ENCODE measurements at places on chromosomes 2 and 18.

DNA sequence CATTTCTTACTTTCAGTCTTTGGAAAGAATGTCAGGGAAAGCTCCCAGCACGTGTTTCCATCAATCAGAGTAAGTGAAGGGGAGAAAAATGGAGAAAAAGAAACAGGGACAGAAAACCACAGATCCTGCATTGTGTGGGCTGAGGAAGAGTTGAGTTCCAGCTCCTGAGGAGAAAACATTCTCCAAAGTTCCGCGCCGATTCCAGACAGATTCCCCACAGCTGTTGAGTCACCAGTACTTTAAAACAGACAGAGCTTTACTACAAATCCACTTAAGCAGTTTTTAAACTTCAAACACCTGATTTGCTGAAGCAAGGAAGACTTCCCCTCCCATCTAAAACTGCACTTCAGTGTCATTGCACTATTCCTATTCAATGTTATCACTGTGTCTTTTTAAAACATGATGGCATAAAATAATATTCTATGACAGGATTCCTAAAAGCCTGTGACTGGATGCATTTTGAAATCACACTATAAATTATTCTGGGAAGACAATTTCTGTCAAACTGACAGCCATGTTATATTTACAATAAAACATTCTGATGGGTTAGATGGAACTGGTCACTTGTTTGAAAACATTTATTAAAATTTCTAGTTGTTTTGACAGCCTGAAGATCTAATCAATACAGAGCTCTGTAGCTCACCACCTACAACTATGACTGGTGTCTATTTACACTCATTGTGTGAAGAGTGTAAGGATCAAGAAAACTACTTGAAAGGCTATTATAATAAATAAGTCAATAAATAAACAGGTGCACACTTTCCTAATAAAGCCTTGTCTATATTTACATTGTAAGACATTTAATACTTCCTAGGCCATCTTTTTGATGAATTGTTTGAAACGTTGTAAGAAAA is 40.9 kb downstream of the TCF4 start:
- no peak for DNase-seq

- DNase-seq = peak; percentile 86
These were observed 48.1 kb downstream of the PKDCC start for GRCh38 chr2:42095923-42096408.

GRCh38 chr18:37483221-37483971 is 82.2 kb downstream of the CELF4 start:
- DNase-seq = no peak

DNA sequence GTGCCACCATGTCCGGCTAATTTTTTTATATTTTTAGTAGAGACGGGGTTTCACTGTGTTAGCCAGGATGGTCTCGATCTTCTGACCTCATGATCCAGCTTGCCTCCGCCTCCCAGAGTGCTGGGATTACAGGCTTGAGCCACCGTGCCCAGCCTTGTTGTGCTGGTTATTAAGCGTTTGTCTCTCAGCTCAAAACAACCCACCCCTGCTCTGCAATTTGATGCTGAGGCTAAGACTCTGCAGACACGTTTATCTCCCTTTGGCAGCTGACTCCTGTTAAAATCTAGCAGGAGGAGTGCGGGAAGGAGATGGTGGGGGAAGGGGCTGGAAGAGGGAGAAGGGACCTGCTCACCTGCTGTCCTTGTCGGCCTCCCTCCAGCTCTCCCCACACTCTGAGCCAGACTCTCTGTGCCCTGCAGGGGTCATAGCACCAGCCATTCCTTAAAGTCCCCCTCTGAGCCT is 29.9 kb upstream of the IMPA2 start:
- DNase-seq = no peak

DNA sequence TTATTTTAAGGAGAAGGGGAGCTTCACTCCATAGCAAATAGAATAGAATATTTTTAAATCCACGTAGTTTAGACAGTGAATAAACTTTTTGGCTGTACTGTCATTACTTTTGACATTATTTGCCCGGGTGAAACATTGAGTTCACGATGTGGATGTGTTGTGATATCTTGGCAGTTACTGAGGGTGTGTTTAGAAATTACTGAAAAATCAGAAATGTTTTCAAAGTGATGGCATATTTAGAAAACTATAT is 769 bp upstream of the FAM98A start:
- DNase-seq = no peak

GRCh38 chr2:10541081-10541480 is 93.0 kb upstream of the ODC1 start:
- no peak for DNase-seq

GRCh38 chr2:190978389-190979053 is 35.5 kb downstream of the STAT1 start:
- DNase-seq = no peak

GRCh38 chr2:26269571-26270158 is 24.9 kb downstream of the HADHB start:
- DNase-seq = no peak

GRCh38 chr2:233839447-233839820 is 14.9 kb downstream of the HJURP start:
- no peak for DNase-seq

GRCh38 chr2:162538967-162539366 is 195.0 kb downstream of the GCA start:
- no peak for DNase-seq

DNA sequence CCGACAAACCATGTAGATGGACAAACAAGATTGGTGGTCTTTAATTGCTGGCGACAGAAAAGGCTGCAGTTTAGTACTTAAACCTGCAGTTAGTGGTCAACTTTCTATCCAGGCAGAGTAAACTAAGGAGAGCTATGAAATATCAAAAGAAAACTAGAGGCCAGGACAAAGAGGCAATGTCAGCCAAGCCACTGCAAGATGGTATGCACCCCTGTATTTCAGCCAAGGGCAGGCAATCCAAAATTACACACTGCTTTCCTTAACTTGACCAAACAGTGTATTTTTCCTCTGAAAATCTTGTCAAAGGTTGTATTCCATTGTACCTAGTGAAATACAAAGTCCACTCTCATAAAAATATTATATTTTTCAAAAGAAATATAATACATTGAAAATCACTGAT is 9.3 kb downstream of the NIFK start:
- no peak for DNase-seq

- no peak for DNase-seq
These were observed 47.9 kb downstream of the COL3A1 start for GRCh38 chr2:189022053-189022481.

DNA sequence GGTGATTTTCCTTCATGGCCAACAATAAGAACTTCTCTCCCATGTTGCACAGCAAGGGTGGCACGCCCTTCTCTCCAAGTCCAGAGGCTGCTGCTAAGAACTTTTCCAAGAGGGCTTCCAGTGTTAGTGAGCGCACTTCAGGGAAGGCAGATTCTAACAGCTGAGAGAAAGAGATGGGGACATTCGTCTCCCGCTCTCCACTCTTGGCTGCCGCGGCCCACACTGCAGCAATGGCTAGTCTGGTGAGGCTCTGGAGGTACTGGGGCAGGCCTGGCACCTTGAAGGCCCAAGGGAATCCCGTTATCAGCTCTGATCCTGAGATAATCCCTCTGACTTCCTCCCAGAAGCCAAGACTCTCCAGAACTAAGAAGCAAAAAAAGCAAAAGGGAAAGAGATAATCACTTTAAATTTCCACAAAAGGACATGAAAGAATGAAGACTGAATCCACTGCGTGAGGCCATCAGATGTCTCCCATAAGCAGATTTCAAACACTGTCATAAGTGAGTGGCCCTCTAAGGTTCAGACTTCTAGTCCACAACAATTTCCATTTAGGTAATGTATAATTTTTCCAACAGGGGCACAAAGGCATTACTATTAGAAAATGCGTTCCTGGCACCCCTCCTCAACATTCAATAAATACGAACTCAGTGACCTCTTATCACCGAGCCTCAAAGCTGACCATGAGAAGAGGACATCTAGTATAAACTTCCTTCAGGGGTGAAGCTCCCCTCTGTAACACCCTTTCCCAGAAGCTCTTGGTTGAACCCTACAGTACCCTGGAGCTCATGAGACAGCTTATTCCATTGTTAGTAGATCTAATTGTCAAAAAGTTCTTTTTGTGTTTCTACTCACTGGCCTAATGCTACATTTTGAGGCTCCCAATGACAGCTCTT is 66.7 kb upstream of the ZFP36L2 start:
- no peak for DNase-seq

DNA sequence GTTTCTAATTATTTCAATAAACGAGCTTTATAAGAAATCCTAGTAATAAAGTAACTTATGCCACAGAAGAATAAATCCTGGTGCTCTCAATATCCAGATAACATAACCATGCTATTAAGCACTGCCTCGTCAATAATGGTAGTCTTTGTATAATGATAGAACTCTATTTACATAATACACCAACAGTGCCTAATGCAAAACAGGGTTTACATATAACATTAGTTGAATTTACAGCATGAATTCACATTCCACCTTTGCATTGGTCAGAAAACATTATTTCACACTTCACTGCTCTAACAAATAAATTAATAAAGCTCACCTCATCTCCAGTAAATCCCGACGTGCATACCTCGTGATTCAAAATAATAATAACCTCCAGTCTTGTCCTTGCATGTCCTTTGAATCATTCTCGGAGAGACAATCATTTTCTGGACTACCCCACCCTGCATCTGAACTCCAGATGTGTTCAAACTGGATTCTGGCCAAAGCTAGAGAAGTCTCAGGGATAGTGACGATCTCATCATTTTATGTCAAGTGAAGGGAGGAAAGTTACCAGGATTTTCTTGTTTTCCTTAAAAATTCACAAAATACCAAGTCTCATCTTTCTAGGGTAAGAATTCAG is 189.2 kb downstream of the NCKAP5 start:
- DNase-seq = no peak

- no peak for DNase-seq
These were observed 79.3 kb upstream of the ARL5A start for GRCh38 chr2:151907286-151908203.

DNA sequence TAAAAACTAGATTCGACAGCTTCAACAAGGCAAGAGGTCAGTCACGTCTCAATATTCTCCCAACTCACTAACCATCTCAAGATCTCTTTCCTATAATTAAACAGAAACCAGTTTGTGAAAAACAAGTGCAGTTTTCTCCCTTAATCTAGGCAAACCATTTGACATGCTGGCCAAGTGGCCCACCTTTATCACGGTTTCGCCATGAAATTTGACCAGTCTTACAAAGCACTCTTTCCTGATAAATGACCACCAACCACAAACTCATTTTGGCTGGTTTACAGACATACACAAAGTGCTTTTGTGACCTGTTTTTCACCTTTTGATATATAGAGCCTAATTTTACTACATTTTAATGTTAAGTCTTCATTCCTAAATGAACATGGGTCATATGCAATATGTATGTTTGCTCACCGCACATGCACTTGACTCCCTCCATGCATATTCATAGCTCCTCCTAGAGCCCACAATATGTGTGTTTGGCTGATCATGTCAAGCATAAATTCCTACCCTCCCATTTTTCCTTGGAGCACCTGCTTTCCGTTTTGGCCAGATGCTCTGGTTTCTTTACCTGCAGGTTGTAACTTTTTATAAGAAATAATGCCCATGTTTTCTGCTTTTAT is 385.1 kb downstream of the RAD51AP2 start:
- DNase-seq = no peak

- no peak for DNase-seq
These were observed 62.4 kb downstream of the ZDBF2 start for GRCh38 chr2:206336861-206337260.

DNA sequence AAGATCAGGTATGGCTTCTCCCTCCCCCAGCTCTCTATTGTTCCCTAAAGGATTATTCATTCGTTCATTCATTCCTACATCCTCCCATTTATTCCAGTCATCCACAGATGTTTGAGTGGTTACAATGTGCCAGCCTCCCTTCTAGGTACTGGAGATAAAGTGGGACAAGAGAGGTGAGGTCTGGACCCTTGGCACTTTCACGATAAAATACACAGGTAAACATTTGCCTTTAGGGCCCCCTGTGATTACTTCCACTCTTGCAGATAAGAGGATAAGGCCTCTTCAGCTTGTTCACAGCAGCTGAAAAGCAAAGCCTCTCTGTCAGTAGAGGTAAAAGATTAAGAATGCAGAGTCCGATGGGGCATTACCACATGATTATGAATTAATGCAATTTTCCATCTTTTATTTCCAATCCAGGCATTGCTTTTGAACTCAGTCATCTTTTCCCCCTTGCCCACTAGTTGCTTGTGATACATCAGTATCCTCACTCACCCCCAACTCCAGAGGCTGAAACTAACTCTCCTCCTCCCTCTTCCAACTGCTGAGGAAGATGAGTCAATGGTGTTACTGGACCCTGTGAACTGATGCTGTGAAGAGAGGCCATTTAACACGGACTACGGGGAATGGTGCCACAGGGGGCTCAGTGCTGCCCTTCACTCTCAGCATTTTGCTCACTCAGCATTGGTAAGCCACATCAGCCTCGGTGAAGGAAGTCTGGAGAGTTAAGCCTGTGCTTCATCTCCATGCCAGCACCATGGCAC is 1.1 kb upstream of the DPP4 start:
- DNase-seq = no peak

GRCh38 chr2:27408601-27409320 is 630 bp downstream of the PPM1G start:
- DNase-seq = peak; percentile 27

GRCh38 chr18:37691162-37691561 is 125.6 kb upstream of the CELF4 start:
- DNase-seq = no peak

DNA sequence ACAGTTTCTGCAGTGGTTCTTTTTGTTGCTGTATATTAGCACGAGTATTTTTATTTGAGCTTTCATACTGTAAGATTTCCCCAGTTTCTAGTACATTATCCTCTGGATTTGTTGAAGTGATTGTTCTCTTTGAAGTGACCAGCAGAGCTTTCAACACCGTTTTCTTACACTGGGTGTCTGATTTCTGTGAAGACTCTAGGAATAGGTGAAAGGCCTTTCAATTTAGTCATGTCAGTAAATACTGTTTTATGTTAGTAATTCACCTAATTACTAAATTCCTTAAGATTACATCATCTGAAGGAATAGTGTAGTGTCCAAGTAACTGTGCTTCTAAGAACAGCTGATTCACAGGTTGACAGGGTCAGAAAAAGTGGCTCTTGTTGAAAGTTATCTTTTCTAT is 2.3 kb downstream of the PPM1B start:
- DNase-seq = no peak

DNA sequence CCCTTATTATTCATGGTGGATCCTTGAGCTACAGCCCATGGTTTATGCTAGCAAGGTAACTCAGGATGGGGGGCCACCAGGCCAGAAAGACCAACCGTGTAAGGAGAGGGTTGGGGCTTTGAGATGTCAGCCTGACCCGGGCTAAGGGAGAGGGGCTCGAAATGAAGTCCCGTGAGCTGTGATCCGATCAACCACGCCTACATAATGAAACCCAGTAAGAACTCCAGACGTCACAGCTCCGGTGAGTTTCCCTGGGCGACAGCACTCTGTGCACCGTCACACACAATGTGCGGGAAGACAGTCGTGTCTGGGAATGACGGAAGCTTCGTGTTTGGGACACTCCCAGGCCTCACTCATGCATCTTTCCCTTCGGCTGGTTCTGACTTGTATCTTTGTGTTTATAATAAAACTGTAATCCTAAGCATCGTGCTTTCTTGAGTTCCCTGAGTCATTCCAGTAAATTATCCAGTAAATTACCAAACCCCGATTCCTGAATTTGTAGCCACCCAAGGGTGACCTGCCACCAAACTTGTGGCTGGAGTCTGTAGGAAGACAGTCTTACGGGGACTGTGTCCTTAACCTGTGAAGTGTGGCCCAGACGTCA is 44.2 kb downstream of the CYP27C1 start:
- DNase-seq = peak; percentile 22

All from transverse colon (tissue), 4 donors.